A549 treated with Mapracorat at 1 μM for 4 hours (cell line): ENCODE measurements at places on chromosomes 7 and 10. TPM values are rescaled to one million over a fixed set of nuclear protein-coding genes. Genes with fewer than 3 reads are reported as not detected.

The ADCYAP1R1 gene
- 0.02 to 0.08 TPM (median 0.04 TPM) in 4 of 5 replicates, not detected in the other for total RNA-seq

The WDR91 gene
- total RNA-seq: 6.1 to 8.0 TPM (median 7.5 TPM) in 5 replicates

The CALHM1 gene
- total RNA-seq: 0.04 TPM in 1 of 5 replicates, not detected in the others

The SFMBT2 gene
- 7.0 to 9.0 TPM (median 8.1 TPM) in 5 replicates for total RNA-seq

The IGFBP3 gene
- total RNA-seq: 123 to 199 TPM (median 170 TPM) in 5 replicates

The LRRC17 gene
- 0.08 to 0.18 TPM (median 0.14 TPM) in 4 of 5 replicates, not detected in the other for total RNA-seq

The NRG3 gene
- not detected in 5 replicates for total RNA-seq

The STEAP2 gene
- total RNA-seq: 2.9 to 4.2 TPM (median 3.8 TPM) in 5 replicates

The RSPH10B2 gene
- total RNA-seq: 0.17 TPM in 1 of 5 replicates, not detected in the others

The LYZL2 gene
- total RNA-seq: not detected in 5 replicates

The VSTM4 gene
- total RNA-seq: 0.15 to 0.56 TPM (median 0.39 TPM) in 5 replicates

The CTNNA3 gene
- total RNA-seq: not detected in 5 replicates

The TMEM60 gene
- total RNA-seq: 23.4 to 27.3 TPM (median 26.6 TPM) in 5 replicates

The INA gene
- total RNA-seq: 18.3 to 27.6 TPM (median 21.0 TPM) in 5 replicates

The ENTPD1 gene
- 0.15 TPM in 1 of 5 replicates, not detected in the others for total RNA-seq

The IFIT2 gene
- total RNA-seq: 1.8 to 2.8 TPM (median 2.4 TPM) in 5 replicates

The RASA4B gene
- 0.77 to 2.2 TPM (median 1.5 TPM) in 5 replicates for total RNA-seq

The GDF2 gene
- total RNA-seq: not detected in 5 replicates

The UBE2D1 gene
- 12.4 to 18.5 TPM (median 16.1 TPM) in 5 replicates for total RNA-seq

The DPYSL4 gene
- total RNA-seq: 15.2 to 21.3 TPM (median 18.9 TPM) in 5 replicates

The INPP5F gene
- 8.4 to 11.4 TPM (median 9.9 TPM) in 5 replicates for total RNA-seq

The PRSS37 gene
- total RNA-seq: not detected in 5 replicates

The PRKAR1B gene
- 23.8 to 32.0 TPM (median 30.4 TPM) in 5 replicates for total RNA-seq

The TUBGCP2 gene
- total RNA-seq: 31.3 to 45.9 TPM (median 44.9 TPM) in 5 replicates

The PSAP gene
- total RNA-seq: 775 to 988 TPM (median 873 TPM) in 5 replicates

The ANKRD30A gene
- 0.39 to 1.2 TPM (median 1.1 TPM) in 5 replicates for total RNA-seq

The GRM3 gene
- total RNA-seq: not detected in 5 replicates

The FOXP2 gene
- not detected in 5 replicates for total RNA-seq

The SEMA4G gene
- 6.6 to 9.3 TPM (median 8.9 TPM) in 5 replicates for total RNA-seq

The SCART1 gene
- 0.07 to 0.24 TPM (median 0.16 TPM) in 5 replicates for total RNA-seq

The ZNF804B gene
- total RNA-seq: not detected in 5 replicates

The MSMB gene
- 0.63 TPM in 1 of 5 replicates, not detected in the others for total RNA-seq

The GIMAP8 gene
- not detected in 5 replicates for total RNA-seq

The NUP42 gene
- 23.0 to 30.1 TPM (median 28.3 TPM) in 5 replicates for total RNA-seq

The STEAP1B gene
- total RNA-seq: 0.13 to 0.30 TPM (median 0.22 TPM) in 4 of 5 replicates, not detected in the other
